Aorta (tissue), 5 donors: ENCODE measurements at places on chromosomes 12 and 14.

- DNase-seq, result no peak
Measured at GRCh38 chr12:18492372-18493025, 231.2 kb downstream of the PIK3C2G start.

DNA sequence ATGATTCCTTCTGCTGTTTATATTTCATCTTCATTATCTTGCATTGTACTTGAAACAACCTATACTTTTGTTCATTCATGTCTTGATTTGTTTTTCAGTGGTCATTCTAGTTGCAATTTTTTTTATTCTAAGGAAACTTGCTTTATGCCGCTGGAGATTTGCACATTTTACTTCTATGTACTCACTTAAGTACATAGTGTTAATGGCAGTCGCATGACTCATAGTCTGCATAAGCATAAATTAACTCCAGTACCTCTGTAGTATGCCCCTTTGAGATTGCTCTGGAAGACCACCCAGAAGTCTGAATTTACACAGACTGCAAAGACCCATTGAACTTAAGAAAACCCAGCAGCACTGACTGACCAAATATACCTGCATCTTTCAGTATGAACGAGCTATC, 77.0 kb downstream of the MSRB3 start:
- DNase-seq, result no peak

- no peak for DNase-seq
Measured at GRCh38 chr14:37436519-37436918, 158.5 kb downstream of the FOXA1 start.

DNA sequence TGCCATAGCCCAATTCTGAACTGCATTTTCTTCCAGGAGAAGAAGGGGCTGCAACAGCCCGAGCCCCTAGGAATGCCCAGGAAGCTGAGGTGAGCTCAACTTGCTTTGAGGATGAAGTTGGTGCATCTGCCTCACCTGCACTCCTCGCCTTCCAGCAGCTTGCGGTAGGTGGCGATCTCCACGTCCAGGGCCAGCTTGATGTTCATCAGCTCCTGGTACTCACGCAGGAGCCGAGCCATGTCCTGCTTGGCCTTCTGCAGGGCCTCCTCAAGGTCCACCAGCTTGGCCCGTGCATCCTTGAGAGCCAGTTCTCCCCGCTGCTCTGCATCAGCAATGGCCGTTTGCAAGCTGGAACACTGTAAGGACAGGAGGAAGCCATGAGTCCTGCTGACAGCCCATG, 6.0 kb downstream of the KRT75 start:
- DNase-seq, result no peak

DNA sequence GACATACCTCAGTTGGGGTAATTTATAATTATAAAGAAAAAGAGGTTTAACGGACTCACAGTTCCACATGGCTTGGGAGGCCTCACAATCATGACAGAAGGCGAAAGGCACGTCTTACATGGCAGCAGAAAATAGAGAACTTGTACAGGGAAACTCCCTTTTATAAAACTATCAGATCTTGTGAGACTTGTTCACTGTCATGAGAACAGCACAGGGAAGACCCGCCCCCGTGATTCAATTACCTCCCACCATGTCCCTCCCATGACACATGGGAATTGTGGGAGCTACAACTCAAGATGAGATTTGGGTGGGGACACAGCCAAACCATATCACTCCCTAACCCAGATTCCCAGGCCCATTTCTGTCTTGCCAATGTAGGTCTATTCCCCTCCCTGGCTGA, 22.1 kb downstream of the MYO1H start:
- no peak for DNase-seq

DNA sequence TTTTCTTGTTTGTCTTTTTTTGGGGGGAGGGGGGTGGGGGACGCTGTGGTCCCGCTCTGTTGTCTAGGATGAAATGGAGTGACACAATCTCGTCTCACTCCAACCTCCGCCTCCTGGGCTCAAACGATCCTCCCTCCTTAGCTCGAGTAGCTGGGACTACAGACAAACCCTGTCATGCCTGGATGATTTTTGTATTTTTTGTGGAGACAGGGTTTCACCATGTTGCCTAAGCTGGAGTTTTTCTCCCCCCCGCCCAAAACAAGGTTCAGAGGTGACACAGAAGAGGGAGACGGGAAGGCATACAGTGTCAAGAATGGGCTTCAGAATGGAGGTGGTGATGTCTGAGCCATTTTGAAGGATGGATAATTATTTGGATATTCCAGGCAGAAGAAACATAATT, 116.9 kb upstream of the ATF1 start:
- no peak for DNase-seq

DNA sequence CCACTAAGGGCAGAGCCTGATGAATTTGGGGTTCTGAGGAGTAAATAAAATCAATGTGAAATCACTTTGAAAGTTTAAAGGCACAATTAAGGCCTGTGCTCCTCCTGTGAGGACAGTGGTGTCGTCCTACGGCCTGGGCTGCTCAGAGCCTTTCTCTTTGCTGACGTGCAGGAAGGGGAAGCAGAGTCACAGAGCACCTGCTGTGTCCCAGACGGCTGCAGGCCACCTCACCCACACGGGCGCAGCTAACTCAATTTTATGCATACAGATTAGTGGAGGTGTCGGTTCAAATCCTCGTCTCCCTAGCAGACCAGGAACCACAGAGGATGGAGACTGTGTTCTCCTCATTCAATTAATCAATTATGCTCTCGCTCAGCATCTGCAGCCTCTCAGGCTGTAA, 11.4 kb upstream of the DLK1 start:
- DNase-seq, result no peak

- no peak for DNase-seq
Measured at GRCh38 chr14:100224229-100224866, 14.6 kb upstream of the YY1 start.

DNA sequence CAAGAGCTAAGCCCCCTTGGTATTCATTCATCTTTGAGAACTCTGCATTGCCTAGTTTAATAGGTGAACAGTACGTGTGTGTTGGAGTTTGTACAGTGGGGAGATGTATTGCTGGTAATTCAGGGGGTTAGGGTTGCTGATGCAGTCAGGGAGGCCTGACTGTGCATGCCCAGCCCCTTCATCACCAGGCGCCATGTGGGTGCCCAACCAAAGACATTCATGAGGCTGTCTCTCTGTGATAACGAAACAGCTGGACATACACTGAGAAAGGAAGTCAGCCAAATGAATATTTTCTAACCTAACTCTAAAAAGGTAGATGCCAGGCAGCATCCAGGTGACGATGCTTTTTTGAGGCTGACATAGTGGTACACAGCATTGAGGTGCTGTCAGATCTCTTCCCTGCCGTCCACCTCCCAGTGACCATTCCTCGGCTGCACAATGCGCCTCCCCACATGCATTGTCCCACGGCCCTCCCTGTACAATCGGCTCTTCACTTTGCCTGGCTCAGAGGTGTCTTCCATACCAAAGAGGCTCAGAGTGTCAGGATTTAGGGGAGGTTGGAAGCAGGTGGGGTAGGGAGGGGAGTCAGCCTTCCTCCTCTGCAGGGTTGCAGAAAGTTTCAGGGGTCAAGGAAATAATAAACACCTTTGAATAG, 19.0 kb downstream of the EML1 start:
- no peak for DNase-seq

DNA sequence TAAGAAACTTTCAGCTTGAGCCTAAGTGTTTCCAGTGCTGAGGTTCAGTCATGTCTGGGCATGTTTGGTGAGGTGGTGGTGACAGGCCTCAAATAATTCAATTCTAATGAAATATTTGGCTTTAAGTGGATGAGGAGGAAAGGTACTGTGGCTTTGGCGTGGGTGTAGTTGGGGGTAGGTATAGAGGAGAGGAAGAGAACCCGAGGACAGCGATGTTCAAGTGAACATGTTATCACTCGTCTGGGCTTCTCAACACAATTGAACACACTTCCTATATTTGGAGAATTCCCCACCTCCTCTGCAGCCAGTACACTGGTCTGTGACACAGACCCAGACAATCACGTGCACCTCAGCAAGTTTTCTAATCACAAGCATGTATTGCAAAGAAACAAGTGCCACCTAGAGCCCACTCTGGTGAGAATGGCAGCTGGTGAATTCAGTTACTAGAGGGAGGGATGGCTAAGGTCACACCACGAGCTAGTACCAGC, 53.0 kb downstream of the IFNG-AS1 start:
- no peak for DNase-seq

- no peak for DNase-seq
Measured at GRCh38 chr12:107568718-107569117, 116.9 kb upstream of the PWP1 start.

- DNase-seq, result no peak
Measured at GRCh38 chr14:76261371-76261811, 109.7 kb downstream of the GPATCH2L start.

DNA sequence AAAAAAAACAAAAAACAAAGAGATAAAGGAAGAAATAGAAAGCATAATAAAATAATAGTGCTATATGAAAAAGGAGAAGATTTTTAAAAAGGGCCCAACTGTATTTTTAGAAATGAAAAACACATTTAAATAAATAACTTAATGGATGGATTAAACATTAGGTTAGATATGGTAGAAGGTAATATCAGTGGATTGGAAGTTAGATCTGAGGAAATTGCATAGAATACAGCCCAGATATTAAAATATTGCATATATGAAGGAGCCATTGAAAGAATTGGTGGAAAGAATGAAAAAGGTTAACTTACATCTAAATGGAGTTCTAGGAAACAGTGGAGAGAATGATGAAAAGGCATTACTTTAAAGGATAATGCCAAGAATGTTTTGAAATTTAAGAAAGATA, 27.8 kb downstream of the CACNA1C start:
- no peak for DNase-seq

- no peak for DNase-seq
Measured at GRCh38 chr12:100823963-100824362, 29.4 kb downstream of the ANO4 start.

DNA sequence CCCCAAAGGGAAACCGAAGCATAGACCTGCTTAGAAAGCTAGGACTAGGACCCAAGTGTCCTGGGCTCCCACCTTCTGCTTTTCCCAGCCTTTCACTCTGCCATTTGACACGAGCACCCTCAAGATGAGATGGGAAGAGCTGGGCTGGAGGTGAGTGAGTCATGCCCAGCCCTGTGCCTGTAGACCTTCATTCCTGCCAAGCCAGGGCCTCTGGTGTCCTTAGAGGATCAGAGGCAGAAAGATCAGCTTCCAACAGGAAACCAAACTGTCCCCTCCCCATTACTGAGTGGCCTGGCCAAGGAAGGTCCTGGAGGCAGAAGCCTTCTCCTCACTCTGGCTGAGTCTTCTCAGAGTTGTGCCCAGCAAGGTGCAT, 3.5 kb downstream of the TMEM63C start:
- no peak for DNase-seq

DNA sequence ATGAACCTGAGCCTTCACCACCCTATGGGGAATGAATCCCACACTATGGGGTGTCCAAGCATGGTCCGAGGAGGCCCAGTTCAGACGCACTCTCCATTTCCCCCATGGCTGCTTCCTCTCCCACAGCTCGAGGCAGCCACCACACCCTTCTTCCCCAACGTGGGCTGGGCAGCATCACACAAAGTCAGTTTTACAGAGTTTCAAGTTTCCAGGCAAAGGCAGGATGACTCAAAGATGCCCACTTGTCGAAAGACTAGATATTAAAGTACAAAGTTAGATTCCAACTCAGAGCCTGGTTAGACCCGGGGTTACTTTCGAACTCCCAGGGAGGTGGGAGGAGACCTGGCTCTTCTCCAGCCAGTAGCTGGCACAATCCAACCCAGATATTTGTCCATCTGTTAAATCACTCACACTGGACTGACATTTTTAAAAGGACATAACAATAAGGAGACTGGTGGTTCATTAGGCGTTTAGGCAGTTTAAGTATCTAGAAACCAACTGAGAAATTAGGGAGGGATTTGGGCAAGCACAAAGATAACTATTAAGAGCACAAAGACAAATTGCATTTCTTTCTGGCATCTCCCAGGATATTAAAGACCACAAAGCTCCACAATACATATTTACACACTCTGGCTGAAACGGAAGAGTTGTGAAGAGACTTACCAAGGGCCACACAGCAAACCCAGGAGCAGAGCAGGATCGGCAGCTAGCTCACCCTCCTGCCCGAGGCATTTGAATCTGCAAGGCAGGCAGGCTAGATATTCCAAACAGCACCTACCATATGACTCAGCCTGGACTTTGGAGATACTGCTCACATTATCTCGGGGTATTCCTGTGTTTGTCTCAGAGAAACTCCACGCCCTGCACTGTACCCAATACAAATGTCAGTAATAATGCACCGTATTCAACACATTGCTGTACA, 34.8 kb downstream of the TMCC3 start:
- no peak for DNase-seq

DNA sequence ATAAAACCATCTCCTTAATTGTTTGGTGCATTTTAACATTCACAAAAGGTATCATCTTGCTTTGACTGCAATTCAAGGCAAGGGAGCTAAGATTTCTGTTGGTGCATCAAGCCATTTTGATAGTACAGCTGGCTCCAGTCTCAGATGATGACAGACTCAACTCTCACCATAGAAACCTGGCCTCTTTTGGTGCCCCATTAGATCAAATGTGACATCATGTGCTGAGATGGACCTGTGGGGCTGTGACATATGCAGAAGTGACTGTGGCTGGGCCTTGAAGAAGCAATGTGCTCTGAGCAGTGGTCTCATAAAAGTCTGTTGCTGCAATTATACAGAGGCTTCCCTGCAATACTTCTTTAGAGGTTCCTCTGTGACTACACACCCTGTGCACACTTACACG, 88.4 kb downstream of the SLC2A13 start:
- DNase-seq, result no peak

DNA sequence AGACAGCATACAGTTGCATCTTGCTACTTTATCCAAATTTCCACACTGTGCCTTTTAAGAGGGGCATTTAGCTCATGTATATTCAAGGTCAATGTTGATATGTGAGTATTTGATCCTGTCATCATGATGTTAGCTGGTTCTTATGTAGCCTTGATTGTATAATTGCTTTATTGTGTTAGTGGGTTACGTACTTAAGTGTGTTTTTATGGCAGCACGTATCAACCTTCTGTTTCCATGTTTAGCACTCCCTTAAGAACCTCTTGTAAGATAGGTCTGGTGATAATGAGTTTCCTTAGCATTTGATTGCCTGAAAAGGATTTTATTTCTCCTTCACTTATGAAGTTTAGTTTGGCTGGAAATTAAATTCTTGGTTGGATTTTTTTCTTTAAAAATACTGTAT, 445.2 kb downstream of the NAV3 start:
- DNase-seq, result no peak

GRCh38 chr14:33839193-33840076, 111.4 kb downstream of the EGLN3 start:
- peak; percentile 78 for DNase-seq

DNA sequence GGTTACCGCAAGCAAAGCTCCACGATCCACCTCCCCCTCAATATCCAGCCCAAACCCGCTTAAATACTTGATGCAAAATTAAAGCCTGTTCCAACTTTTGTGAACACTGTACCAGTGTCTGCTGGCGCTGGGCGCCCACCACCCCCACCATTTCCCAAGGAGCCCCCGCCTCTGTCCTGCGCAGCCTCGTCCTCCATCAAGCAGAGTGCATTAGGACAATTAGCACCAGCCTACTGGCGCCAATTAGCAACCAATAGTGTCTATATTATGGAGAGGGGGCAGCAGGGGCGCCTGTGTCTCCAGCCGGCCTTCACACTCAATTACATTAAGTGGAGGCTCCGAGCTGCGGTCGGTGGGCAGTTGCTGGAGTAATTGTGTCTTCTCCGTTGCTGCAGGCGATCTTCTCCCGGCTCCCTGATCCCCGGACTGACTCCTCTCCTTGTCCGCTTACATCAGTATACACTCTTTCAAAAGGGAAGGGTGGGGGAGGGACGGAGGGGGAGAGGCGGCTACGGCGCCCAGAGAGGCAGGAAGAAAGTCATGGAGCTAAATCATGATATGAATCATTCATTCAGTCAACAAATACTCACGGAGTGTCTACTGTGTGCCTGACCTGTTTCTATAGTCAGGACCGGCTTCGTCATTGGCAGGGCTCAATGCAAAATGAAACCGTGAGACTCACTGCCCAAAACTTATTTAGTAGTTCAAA, 707.3 kb downstream of the MED13L start:
- DNase-seq, result no peak
